Thoracic aorta (tissue), 2 donors: ENCODE measurements at places on chromosomes 16 and 17.

GRCh38 chr17:74011966-74012365, 191.5 kb upstream of the RPL38 start:
- H3K4me1 ChIP-seq: no peaks in the 10 kb centered on the region
- no peak overlapping the region for H3K27ac ChIP-seq
- H3K27me3 ChIP-seq: no peaks in the 10 kb centered on the region

DNA sequence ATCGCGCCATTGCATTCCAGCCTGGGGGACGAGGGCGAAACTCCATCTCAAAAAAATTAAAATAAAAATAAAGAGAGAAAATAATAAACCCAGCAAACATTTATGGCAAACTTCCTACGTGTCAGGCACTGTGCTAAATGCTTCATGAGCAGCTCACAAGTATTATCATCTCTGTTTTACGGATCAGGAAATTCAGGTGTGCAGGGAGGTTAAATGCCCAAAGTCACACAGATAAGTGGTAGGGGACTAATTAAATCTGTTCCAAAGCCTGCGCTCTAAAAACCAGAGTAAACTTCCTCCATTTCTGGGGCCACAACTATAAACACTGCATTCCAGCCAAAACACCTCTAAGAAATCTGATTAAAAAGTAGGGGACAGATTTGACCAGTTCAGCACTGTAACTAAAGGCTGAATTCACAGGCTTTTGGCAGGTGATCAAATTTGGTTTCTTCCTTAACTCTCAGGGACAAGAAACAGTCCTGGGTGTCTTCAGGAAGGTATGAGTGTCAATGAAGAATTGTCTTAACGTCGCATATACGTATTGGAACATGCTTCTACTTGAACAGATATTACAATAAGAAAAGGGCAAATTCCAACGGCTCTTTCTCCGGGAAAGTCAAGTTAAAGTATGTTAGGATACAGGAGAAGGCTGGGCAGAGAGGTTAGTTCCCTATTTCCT, 996 bp downstream of the STRADA start:
- H3K27me3 ChIP-seq: no peaks in the 10 kb centered on the region
- peak overlapping the region; percentile 91 for H3K4me3 ChIP-seq
- H3K27ac ChIP-seq: peak overlapping the region; percentile 80
- no peak for DNase-seq
- H3K36me3 ChIP-seq: no peaks in the 10 kb centered on the region
- peaks cover 8% of the 10 kb centered on the region for H3K4me1 ChIP-seq

- H3K36me3 ChIP-seq: peaks cover 63% of the 10 kb centered on the region
- no peak for DNase-seq
- no peak overlapping the region for H3K4me3 ChIP-seq
Observed at GRCh38 chr17:1058423-1059130, 61.6 kb downstream of the TIMM22 start.

- no peaks in the 10 kb centered on the region for H3K36me3 ChIP-seq
- no peak overlapping the region for H3K27ac ChIP-seq
- no peak overlapping the region for H3K4me3 ChIP-seq
- no peak for DNase-seq
Observed at GRCh38 chr17:82831818-82832200, 8.0 kb downstream of the ZNF750 start.

DNA sequence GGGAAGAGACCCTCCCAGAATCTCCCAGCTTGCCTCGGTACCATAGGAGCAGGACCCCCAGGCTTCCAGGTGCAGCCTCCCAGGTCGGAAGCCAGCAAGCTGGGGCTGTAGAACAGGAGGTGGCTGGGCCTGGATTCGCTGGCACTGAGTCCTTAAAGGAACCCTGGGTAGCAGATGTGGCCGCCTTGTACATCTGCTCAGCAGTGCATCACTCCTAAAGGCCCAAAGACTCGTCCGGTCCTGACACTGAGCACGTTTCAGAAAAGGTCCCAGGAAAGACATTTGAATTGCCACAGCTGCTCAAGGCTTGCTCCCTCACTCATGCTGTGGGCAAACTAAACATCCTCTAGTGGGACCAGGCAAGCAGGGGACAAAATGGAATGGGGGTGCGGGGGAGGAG, 172.8 kb downstream of the RAB11FIP4 start:
- peaks cover 85% of the 10 kb centered on the region for H3K4me1 ChIP-seq
- H3K4me3 ChIP-seq: no peak overlapping the region
- no peak for DNase-seq

GRCh38 chr16:4426021-4426684, 485 bp downstream of the DNAJA3 start:
- DNase-seq: no peak
- peaks cover 26% of the 10 kb centered on the region for H3K4me1 ChIP-seq
- no peaks in the 10 kb centered on the region for H3K36me3 ChIP-seq
- peak overlapping the region; percentile 84 for H3K4me3 ChIP-seq
- H3K27me3 ChIP-seq: no peaks in the 10 kb centered on the region

DNA sequence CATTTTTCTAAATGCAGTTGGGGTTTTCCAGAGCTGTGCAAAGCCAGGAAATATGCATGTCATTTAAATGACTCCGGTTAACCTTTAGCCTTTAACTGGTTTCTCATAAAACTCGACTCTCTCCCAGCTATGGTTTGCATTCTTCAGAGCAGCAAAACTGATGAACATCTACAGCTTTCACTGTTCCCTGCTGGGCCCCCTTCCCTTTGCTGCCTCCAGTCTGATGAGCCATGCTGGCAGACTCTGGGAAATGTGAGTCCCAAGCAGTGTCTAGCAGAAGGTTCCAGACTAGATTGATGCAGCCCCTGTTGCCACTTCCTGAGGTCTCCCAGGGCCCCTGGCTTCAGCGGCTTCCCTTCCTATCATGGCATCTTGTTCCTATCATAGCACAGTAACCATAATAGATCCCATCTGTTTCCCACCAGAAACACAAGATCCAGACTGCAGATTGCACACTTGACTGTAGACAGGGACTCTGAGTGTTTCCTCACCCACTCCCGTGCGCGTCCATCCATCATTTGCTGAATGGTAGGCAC, 135.4 kb downstream of the CLEC16A start:
- DNase-seq: no peak
- H3K27ac ChIP-seq: no peak overlapping the region

GRCh38 chr17:7077911-7078546, 2.0 kb downstream of the CLEC10A start:
- H3K36me3 ChIP-seq: no peaks in the 10 kb centered on the region
- no peak overlapping the region for H3K27ac ChIP-seq
- no peaks in the 10 kb centered on the region for H3K4me1 ChIP-seq
- no peaks in the 10 kb centered on the region for H3K27me3 ChIP-seq
- no peak for DNase-seq

- H3K4me3 ChIP-seq: peak overlapping the region; percentile 42
- peak overlapping the region; percentile 95 for H3K27ac ChIP-seq
- H3K36me3 ChIP-seq: peaks cover 16% of the 10 kb centered on the region
Observed at GRCh38 chr16:2035431-2036199, 8.9 kb downstream of the NHERF2 start.

GRCh38 chr17:13827118-13827517, 225.4 kb upstream of the HS3ST3A1 start:
- no peak for DNase-seq
- no peak overlapping the region for H3K27ac ChIP-seq
- H3K4me1 ChIP-seq: no peaks in the 10 kb centered on the region
- H3K27me3 ChIP-seq: no peaks in the 10 kb centered on the region
- no peak overlapping the region for H3K4me3 ChIP-seq

DNA sequence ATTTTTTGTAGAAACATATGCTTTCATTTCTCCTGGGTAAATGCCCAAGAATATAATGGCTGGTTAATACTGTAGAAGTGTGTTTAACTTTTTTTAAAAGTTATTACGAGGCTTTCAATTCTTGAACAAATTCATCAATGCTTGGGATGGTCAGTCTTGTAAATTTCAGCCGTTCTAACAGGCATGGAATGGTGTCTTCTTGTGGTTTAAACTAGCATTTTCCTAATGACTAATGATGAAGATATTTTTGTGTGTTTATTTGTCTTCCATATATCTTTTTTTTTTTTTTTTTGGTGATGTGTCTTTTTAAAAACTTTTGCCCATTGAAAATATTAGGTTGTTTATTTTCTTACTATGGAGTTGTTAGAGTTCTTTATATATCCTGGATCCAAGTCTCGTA, 67.1 kb downstream of the MGAT5B start:
- no peak overlapping the region for H3K27ac ChIP-seq
- H3K27me3 ChIP-seq: no peaks in the 10 kb centered on the region
- no peak for DNase-seq
- no peaks in the 10 kb centered on the region for H3K4me1 ChIP-seq
- no peaks in the 10 kb centered on the region for H3K36me3 ChIP-seq
- no peak overlapping the region for H3K4me3 ChIP-seq

DNA sequence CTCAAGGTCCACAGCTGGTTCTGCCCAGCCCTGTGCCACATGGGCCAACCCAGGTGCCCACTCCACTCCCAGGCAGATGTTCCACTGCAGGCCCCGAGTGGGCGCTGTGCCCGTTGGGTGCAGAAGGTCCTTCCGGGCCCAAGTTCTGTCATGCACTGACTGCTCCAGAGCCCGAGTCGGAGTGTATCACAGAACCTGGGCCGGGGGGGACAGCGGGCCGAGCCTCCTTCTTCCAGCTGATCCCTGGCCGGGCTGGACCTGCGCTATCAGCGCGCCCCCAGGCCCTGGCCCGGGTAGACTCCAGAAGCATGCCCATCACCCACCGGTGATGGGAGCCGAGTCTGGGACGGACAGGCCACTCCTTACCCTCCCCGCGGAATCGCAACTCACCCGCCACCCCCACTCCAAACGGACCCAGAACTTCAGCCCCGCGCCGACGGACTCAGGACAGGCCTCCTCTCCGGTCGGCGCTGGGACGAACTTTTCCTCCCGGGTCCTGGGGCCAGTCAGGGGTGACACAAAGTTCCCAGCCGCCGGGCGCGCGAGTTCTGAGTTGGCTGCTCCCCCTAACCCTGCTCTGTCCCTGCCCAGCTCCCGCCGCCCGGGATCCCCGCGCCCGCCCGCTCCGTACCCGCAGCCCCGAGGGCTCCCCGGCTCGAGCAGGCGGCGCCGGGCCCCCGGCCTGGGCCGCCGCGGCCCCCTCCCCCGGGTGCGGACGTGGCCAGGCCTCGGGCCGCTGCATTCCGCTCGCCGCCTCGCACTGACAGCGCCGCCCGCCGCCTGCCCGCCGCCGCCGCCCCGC, at the start of gene COPZ2:
Gene COPZ2, minus strand, starts transcription at position 762 of the 802 bp plus-strand sequence. Its CDS starts 20 bp downstream, at position 742.
- H3K4me3 ChIP-seq: peak within 1 kb of the TSS; percentile 74
- no peaks in the 10 kb centered on the region for H3K27me3 ChIP-seq
- peak within 1 kb of the TSS; percentile 66 for H3K27ac ChIP-seq
- H3K36me3 ChIP-seq: no peaks in the 10 kb centered on the region
- H3K4me1 ChIP-seq: peaks cover 16% of the 10 kb centered on the region

DNA sequence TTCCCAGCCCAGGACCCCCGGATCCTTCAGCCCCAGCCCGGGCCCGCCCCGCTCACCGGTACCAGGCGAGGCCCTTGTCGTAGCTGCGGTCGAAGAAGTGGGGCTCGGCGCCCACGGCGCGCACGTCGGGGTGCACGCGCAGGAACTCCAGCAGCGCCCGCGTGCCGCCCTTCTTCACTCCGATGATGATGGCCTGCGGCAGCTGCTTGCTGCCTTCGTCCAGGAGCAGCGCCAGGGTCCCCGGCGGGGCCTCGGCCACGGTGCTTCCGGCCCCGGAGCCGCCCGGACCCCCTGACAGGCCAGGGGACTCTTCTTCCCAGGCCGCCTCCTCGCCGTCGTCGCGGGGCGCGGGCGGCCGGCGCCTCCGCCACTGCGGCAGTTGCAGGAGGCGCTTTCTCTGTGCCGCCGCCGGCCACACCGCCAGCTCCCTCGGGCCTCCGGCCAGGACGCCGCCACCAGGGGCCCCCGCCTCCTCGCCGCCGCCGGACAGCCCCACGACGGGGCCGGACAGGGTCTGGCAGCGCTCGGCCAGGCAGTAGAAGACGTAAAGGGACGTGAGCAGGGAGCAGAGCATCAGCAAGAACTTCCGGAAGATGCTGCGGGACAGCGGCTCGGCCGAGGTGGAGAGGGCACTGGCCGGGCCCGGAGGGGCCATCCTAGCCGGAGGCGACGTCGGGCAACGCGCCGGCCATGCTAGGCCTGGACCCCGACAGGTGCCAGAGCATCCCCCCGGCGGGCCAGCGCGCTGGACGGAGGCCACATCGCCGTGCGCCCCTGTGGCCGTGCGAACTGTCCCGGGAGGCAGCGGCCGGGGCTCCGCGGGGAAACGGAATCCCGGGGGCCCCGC, 1.0 kb downstream of the HS3ST3A1 start:
- no peak for DNase-seq
- H3K27me3 ChIP-seq: no peaks in the 10 kb centered on the region

DNA sequence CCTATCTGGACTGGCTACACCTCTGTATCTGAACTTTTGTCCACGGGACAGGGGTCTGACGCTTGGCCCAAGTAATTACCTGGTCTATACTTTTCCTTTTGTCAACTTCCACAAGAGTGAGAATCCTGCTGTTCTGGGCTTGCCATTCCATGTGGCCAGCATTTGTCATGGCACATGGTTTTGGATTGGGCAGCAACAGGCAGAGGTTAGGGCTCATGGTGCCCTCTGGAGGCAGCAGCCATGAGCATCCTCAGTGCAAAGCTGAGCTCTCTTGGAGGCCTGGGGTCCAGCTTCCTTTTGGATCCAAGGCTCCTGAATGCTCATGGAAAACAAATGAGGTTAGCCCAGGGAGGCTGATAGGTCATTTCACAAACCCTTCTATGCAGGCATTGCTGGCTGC, 7.5 kb upstream of the EDC4 start:
- H3K4me3 ChIP-seq: no peak overlapping the region
- H3K4me1 ChIP-seq: peaks cover 62% of the 10 kb centered on the region
- no peak for DNase-seq
- H3K36me3 ChIP-seq: peaks cover 18% of the 10 kb centered on the region

DNA sequence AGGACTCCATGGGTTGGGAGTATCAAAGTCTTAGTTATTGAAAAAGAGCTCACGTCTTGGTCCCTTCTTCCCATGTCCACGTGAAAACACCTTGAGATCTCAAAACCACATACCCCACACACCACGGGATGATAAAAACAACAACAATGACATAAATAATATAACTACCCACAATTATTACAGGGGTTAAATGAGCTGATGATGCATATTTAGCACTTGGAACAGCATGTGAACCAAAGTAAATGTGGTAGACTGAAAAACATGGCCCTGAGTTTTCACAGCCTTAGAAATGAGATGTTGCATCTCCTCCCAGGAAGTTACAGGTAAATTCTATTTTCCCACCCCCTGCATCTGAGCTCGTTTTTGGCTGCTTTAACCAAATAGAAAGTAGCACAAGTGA, 208.9 kb downstream of the C16orf95 start:
- no peaks in the 10 kb centered on the region for H3K4me1 ChIP-seq
- no peaks in the 10 kb centered on the region for H3K27me3 ChIP-seq
- no peak overlapping the region for H3K27ac ChIP-seq
- DNase-seq: no peak

DNA sequence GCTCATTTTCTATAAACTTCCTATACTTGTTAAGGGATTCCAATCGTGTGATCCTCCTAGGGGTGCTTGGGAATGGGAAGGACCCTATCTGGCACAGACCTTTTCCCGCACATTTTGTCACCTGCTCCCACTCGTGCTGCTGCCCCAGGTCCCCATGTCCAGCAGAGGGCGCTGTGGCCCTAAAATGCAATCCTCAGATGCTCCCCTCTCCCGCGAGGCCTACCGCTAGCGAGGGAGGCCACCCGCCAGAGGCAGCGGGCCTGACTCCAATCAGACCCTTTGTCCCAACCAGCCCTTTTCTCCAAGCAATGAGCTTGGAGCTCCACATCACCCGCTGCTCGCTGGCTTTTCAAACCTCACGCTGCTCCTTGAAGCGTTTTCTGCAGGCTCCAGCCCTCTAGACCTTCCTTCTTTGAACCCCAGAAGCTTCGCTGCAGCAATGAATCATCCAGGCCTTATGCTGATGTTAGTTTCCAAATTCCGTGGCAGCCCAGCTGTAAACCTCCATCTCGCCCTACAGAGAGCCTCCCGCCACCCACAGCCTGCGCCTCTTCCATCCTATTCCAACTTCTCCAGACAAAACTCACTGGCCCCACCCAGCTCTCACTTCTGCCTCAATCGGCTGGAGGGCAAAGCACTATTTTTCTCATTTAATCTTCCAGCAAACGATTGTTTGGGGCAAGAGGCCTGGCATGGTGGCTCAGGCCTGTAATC, 23.6 kb upstream of the FZD2 start:
- H3K27ac ChIP-seq: peak overlapping the region; percentile 18
- no peaks in the 10 kb centered on the region for H3K36me3 ChIP-seq
- peak overlapping the region; percentile 62 for H3K4me3 ChIP-seq
